CD4-positive, alpha-beta T cell (primary cell): ENCODE measurements at places on chromosomes 12 and 14. TPM values are rescaled to one million over a fixed set of nuclear protein-coding genes. Genes with fewer than 3 reads are reported as not detected.

TPPP2 gene
- not detected for total RNA-seq

PIWIL1 gene
- not detected for total RNA-seq

CBLN3 gene
- 1.6 TPM for total RNA-seq

PLXNC1 gene
- 5.3 TPM for total RNA-seq

ACRBP gene
- total RNA-seq = 0.95 TPM

ETFRF1 gene
- total RNA-seq = 39.8 TPM

NFKBIA gene
- total RNA-seq = 1,030 TPM

SLIRP gene
- total RNA-seq = 49.7 TPM

RBP5 gene
- total RNA-seq = not detected

MIPOL1 gene
- total RNA-seq = 0.30 TPM

C14orf180 gene
- total RNA-seq = not detected

PCBP2 gene
- total RNA-seq = 1,331 TPM

SP1 gene
- 43.3 TPM for total RNA-seq

SERPINA9 gene
- not detected for total RNA-seq

IGF1 gene
- total RNA-seq = not detected

LMNTD1 gene
- not detected for total RNA-seq

IRAK4 gene
- 27.3 TPM for total RNA-seq

FAM90A1 gene
- total RNA-seq = 0.47 TPM

PNP gene
- 73.6 TPM for total RNA-seq

RERG gene
- total RNA-seq = not detected

TEAD4 gene
- not detected for total RNA-seq

CLEC9A gene
- 0.55 TPM for total RNA-seq

ASIC1 gene
- 2.8 TPM for total RNA-seq

SMIM41 gene
- not detected for total RNA-seq

DPY19L2 gene
- total RNA-seq = not detected

RHOJ gene
- not detected for total RNA-seq

ABCB9 gene
- total RNA-seq = 5.4 TPM

DUSP16 gene
- 35.6 TPM for total RNA-seq

CFAP54 gene
- total RNA-seq = 0.22 TPM

ENDOU gene
- not detected for total RNA-seq

SLC25A3 gene
- total RNA-seq = 615 TPM

DTX1 gene
- total RNA-seq = 14.2 TPM

FOXG1 gene
- total RNA-seq = not detected

LARP4 gene
- 18.1 TPM for total RNA-seq
